ENCODE measurements at places on chromosomes 13 and 19.
A peak's percentile ranks its signal among the peaks of the same experiment; 100 is the strongest.

GRCh38 chr19:11181488-11181887 lies 15.9 kb downstream of the KANK2 start:
- no peak for DNase-seq

DNA sequence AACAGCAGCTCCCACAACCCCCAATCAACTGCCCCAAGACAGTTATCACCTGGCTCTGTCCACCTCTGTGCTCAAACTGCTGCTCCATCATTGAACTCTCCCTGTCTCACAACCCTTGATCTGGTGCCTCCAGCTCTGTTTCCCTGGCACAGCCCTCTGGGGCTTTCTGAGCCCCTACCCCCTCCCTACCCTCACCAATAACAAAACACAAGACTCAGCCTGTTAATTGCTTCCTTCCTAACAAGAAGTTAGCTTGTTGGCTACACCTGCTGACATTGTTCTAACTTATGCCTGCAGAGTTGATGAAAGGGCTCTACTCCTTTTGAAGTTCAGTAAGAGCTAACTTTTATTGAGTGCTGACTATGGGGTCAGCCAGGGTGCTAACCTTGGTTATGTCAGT lies 99.4 kb upstream of the FNDC3A start:
- DNase-seq, result no peak

DNA sequence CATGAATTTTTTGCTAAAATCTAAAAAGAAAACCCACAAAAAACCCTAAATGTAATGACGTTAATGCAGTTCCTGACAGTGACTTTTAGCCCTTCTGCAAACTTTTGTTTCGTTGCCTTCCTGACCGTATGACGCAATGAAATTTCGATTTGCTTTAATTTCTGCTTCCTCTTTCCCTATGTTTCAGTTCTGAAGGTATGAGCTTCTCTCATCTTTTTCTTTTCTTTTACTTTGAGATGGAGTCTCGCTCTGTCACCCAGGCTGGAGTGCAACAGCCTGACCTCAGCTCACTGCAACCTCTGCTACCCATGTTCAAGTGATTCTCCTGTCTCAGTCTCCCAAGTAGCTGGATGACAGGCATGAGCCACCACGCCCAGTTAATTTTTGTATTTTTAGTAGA lies 6.1 kb upstream of the LILRA5 start:
- DNase-seq, result no peak

- no peak for DNase-seq
Observed at GRCh38 chr13:77516342-77516789, 19.1 kb upstream of the SCEL start.

- no peak for DNase-seq
Observed at GRCh38 chr13:86870444-86870843, 800.7 kb upstream of the SLITRK5 start.

GRCh38 chr19:926589-927350 lies 935 bp downstream of the ARID3A start:
- no peak for DNase-seq

GRCh38 chr19:49564616-49565045 lies 15.7 kb downstream of the NOSIP start:
- no peak for DNase-seq

DNA sequence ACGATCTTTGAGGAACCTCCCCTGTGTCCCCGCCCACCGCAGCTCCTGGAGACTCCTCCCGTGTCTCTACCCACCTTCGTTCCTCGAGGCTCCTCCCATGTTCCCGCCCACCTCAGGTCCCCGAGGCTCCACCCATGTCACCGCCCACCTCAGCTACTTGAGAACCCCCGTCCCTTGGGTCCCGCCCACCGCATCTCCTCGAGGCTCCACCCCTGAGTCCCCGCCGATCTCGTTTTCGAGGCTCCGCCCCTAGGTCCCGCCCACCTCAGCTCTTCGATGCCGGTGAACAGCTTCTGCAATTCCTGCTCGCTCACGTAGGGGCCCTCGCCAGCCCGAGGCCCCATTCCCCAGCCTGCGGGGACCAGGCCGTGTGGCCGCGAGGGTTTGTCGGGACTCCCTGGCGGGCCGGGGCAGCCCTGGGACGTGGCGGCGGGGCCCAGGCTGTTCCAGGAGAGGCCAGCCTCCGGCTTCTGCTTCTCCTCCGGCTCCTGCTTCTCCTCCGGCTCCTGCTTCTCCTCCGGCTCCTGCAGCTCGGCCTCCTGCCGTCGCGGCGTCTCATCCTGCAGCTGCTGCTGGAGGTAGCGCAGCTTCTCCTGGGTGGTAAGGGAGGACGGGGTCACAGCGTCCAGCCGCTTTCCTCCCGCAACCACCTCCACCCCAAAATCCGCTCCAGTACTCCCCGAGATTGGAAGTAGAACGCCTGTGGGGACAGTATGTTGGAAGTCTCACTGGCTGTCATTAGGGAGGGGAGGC lies 16.7 kb downstream of the TSKS start:
- DNase-seq, result no peak

- no peak for DNase-seq
Observed at GRCh38 chr13:22789027-22789593, 391.7 kb upstream of the SGCG start.

GRCh38 chr13:20717581-20718542 lies 14.4 kb downstream of the IL17D start:
- no peak for DNase-seq

DNA sequence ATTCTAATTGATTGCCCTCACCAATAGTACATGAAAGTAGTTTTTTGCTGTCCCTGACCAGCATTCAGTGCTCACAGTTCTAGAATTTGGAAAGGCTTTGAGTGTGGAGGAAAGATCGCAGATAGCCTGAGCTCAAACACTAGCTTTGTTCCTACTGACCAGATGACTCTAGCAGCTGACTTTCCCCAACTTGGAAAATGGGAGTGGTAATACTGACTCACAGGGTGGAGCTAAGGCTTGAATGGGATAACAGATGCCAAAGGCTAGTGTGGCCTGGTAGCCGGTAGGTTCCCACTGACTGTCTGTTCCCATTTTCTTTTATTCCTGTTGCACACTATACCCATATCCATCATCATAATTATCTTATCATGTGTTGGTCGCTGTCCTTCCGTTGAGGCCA lies 3.7 kb downstream of the ZSCAN22 start:
- DNase-seq, result peak; percentile 32

DNA sequence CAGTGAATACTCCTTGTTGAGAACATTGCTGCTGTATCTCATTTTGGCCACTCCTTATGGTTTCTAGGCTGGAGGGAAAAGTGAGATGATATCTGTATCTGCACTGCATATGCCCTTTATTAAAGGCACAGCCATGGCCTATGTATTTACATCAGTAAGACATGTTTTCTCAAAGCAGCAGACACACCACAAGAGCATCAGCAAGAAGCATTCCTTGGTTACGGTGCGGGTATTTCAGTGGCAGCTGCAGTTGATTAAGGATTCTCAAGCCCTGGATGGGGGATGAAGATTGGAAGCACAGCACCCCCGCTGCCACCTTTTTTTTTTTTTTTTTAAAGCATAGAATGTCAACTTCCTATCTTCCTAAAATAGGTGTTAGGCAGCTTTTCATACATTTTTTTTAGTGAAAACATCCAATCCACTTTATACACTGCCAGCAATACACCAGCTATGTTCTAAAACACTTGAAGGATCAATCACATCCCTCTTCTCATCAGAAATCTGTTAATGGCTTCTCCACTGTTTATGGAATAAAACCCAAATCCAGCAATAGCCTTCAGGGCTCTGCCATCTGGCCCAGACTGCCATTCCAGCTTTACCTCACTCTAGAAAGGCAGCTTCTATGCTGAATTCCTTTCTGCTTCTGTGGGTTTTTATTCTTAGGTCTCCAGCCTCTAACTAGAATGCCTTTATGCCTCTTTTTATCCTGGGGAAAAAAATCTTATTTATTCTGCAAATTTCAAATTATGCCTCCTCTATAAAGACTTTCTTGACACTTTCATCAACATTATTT lies 331.0 kb downstream of the DNAJC15 start:
- no peak for DNase-seq

DNA sequence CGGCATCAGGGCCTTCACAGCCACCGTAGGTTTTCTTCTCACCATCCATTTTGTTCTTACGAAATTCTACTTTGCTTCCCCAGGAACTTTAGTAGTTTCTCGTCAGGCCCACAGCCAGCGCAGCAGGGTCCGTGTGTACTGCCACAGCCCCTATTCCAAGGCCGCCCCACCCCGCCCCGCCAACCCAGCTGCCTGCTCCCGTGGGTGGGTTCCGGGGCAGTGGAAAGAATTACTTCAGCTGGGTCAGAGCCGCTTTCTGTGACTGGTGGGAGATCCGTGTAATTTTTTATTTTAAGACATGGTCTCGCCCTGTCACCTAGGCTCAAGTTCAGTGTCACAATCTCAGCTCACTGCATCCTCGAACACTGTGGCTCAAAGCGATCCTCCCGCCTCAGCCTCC lies 4.2 kb downstream of the OR7D2 start:
- DNase-seq, result no peak

GRCh38 chr13:76499891-76500290 lies 386.3 kb downstream of the KCTD12 start:
- no peak for DNase-seq

DNA sequence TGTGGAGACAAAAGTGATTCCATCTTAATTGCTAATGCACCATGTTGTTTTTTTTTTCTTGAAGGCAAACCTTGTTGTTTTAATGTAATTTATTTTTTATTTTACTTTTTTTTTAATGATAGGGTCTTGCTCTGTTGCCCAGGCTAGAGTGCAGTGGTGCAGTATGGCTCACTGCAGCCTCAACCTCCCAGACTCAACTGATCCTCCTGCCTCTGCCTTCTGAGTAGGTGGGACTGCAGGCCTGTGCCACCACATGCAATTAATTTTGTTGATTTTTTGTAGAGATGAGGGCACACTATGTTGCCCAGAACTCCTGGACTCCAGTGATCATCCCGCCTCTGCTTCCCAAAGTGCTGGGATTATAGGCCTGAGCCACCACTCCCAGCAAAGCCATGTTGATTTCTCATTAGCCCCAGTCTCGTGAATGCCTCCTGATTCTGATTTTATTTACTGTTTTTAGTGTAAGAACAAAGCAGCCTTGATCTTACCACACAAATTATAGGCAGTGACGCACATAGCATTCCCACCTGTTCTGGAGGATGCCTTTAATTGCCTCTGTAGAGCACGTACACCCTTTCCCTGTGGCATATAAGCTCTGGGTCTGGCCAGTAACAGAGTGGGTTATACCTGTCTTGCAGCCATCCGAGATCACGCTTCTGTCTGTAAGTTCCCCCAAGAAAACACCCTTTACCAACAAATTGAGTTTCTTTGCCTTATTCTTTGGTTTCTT lies 150.4 kb downstream of the GGACT start:
- no peak for DNase-seq

GRCh38 chr13:29471551-29471950 lies 123.9 kb downstream of the SLC7A1 start:
- DNase-seq, result no peak

DNA sequence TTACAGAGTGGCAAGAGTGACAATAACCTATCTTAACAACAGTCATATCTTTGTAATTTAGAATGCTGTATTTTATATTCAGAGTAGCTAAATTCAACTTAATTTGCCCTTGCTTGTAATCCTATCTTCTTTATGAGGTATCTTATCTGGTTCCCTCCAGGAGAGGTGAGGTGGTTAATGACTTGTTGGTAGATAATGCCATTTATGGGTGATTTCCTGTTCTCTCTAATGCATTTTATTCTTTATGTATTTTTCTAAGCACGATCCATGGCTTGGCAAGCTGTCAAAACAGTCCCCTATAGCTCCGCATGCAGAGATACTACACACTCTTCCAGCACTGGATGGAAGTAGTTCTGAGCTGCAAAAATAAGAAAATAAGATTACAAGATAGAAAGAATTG lies 267.9 kb downstream of the LMO7 start:
- no peak for DNase-seq

- no peak for DNase-seq
Observed at GRCh38 chr19:40803170-40803856, 4.3 kb downstream of the EGLN2 start.

DNA sequence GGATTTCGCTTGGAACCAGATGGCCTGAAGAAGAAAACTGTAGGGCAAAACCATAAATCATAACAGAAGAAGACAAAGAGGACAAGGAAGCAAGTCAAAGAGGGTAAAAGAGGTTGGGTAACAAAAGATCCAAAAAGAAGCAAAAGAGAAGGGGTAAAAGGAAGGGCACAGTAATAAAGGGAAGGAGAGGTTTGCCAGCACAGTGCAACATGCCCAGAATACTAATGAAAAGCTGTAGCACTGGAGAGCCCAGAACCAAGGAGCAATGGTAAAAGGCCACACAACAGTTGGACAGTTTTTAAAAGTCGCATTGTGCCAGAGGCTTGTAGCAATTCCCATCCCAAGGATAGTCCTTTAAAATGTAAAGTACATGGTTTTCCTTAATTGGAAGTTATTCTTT lies 506.6 kb downstream of the PCDH9 start:
- DNase-seq, result no peak

DNA sequence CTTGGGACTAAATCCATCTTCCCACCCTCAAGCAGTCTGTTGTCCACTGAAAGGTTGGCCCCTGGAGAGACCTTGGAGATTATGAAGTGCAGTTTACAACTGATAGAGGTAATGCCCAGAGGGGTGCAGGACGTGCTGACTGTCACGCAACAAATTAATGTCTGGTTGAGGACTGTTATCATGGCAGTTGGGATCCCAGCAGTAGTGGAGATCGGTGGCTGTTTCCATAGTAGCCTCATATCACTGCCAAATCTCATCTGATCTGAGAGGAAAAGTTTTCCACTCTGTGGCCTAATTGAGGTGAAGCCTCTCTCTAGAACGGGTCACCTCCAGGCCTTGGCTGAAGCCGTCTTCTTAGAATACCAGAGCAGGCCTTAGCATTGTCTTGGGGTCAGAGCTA lies 4.1 kb downstream of the TECR start:
- no peak for DNase-seq

Measured in non-pigmented ciliary epithelial cell (primary cell).